ENCODE measurements at places on chromosomes 4 and X. TPM values are rescaled to one million over a fixed set of nuclear protein-coding genes. Genes with fewer than 3 reads are reported as not detected.

GRCh38 chr4:101020956-101021355 lies 326.4 kb downstream of the PPP3CA start:
- no peak for DNase-seq

GRCh38 chr4:7756561-7757355 lies 182.9 kb downstream of the AFAP1 start:
- DNase-seq = no peak

DNA sequence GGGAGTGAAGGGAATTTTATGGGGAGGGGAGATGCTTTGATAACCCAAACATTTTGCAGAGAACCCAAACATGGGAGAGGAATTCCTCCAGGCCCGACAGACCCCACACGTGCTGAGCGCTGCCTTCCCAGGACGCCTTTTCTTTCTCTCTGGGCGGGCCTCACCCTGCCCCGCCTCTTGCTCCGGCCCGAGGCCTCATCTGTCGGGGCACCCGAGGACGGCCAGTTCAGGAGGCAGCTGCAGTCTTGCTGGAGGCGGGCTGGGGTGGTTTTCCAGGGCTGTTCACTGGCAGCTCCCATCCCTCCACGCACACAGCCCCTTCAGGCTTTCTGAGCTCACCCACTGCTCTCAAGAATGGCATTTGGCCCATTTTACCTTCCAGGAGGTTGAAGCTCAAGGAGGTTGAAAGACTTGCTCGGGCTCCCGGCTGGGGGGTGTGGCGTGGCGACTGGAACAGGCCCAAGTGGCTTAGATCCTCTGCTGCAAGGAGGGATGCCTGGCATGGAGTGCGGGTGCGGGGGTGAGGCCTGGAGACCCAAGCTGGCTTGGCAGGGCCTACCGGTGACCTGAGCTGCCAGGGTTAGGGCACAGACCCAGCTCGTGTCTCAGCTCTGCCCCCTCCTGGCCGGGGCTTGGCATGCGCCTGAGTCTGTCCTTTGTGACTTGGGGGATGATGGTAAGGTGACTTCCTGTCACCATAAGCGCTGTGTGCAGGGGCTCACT lies 99.2 kb downstream of the PSAPL1 start:
- DNase-seq = peak; percentile 32

DNA sequence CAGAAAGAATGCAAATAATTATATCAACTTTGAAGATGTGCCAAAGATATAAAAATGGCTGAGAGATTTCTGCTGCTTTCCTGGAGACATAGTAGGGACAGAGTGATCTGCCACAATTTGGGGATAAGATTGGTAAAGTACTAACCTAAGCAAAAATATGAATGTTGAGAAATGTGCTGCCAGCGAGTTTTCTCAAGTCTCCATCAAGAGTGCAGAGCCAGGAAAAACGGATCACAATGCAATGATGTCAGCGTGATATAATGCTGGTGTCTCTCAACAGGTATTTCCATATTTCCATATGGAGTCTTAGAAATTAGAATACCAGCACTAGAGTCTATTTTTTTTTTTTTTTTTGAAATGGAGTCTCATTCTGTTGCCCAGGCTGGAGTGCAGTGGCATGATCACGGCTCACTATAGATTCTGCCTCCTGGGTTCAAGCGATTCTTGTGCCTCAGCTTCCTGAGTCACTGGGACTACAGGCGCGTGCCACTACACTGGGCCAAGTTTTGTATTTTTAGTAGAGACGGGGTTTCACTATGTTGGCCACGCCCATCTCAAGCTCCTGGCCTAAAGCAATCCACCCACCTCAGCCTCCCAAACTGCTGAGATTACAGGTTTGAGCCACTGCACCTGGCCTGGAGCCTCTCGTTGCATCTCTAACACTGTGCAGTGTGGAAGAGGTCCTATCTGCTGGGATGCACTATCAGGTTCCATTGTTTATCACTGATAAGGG lies 893.5 kb downstream of the TRIML1 start:
- no peak for DNase-seq

DNA sequence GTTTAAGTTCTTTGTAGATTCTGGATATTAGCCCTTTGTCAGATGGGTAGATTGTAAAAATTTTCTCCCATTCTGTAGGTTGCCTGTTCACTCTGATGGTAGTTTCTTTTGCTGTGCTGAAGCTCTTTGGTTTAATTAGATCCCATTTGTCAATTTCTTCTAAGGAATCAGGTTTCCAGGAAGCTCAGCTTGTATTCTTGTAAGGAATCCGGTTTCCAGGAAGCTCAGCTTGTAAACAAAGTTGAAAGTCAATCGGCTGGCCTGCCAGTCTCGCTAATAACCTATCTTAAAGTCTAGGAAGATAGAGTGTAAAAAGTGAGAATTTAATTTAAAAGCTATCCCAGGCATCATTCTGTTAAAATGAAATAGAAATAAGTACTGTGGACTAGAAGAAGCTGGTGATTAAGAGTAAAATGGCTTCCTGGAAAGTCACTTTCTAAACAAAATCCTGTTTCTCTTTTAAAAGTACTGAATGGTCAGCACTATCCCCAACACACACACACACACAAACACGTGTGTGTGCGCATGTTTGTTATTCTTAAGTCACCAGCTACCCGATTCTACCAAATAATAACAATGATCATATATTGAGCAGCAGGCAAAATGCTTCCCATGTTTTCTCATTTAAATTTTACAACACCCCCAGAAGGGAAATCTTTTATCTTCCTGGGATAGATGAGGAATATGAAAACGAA lies 171.7 kb downstream of the PAPSS1 start:
- no peak for DNase-seq

- DNase-seq = no peak
Observed at GRCh38 chr4:72366601-72367000, 202.4 kb downstream of the ADAMTS3 start.

DNA sequence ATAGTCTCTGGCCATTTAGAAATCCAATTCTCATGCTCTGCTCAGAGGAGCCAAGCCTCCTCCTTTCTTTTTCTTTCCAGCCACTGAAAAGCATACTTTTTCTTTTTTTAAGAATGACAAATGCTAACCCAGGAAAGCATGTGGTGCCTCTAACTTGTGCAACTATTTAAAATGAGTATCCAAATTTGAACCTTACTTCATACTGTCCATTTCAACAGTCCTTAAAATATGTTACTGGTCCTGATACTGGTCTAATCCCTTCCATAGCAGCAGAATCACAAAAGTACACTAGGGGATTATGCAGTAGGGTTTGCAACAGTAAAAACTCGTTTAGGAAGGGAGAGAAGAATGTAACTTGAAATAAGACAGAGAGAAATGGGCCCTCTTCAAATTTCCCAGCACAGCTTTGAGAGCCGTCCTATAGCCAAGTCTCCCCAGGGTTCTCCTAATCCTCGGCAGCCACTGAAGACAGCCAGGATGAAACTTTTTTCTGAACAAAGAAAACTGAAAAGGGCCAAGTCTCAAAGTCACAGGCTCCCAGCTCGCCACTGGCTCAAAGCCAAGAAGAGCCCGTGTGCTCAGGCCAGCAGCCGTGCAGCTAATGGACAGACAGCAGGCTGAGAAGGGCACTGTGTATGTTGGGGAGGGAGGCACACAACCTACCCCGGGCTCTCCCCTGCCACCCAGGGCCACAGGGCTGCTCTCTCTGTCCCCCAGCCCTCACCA lies 39.5 kb downstream of the GPC4 start:
- DNase-seq = peak; percentile 0

GRCh38 chrX:40746521-40746920 lies 11.2 kb upstream of the MED14 start:
- no peak for DNase-seq

- no peak for DNase-seq
Observed at GRCh38 chr4:89419111-89419695, 111.6 kb upstream of the GPRIN3 start.

Gene FAM184B
- total RNA-seq = 3.6 TPM

Gene BEX3
- 138 TPM for total RNA-seq

Gene STARD8
- total RNA-seq = 1.7 TPM

Gene FAT1
- total RNA-seq = 28.4 TPM

Gene PRICKLE3
- total RNA-seq = 0.47 TPM

Gene SLC16A2
- total RNA-seq = 17.9 TPM
